ENCODE measurements at places on chromosomes 12 and 14.
A peak's percentile ranks its signal among the peaks of the same experiment; 100 is the strongest.

DNA sequence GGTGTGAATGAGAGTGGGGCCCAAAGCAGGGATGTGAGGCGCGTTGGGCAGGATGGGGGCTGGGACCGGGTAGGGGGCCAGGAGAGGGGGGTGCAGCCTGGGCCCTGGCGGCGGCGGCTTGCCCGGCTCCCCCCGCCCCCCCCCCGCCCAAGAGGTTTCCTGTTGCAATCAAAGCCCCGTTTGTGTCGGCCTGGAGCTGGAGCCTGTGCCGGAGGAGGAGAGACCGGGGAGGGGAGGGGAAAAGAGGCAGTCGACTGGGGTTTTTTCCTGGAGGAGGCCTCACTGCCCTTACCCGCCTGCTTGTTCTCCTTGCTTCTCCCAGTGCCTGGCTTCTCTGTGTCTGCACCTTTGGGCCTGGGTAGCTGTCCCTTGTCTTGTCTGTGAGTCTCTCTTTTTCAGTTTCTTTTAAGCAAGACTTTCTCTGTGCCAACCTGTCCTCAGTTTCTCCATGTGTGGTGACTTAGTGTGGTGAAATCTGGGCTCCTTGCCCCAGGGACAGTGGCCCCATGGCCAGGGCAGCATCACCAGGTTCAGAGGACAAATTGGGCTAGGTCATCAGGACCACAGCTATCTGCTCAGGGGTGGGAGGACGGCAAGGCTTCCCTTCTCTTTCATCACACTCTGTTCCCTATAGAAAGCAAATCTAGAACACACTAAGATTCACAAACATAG lies 8.5 kb downstream of the RARG start:
- peak; percentile 54 for DNase-seq

- DNase-seq: no peak
These were observed 107.9 kb upstream of the GZMB start for GRCh38 chr14:24741871-24742270.

DNA sequence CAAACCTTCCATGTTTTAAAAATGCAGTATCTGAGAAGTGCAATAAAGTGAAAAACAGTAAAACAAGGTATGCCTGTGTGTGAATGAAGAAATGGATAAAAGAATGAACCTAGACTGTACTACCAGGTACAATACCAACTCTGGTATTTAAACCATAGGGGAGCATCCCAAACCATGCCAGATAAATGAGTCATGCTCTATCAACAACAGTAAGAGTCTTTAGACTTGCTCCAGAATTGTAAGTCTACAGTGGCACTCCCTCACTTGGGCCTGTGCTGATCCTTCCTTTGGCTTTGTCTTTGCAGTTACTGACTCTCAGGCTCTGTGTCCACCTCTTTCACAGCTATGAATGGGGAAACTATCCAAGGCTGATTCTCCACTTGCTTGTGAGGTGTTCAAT lies 38.1 kb downstream of the BBS10 start:
- no peak for DNase-seq

- no peak for DNase-seq
These were observed 78.7 kb downstream of the PRICKLE1 start for GRCh38 chr12:42510823-42511222.

GRCh38 chr14:24398653-24399446 lies at the start of gene NYNRIN:
NYNRIN (plus strand) TSS chr14:24399003; CDS start chr14:24399247, 244 bp downstream.
- no peak for DNase-seq

GRCh38 chr12:20528208-20528607 lies 159.9 kb downstream of the PDE3A start:
- no peak for DNase-seq

- DNase-seq: no peak
These were observed 1701.5 kb upstream of the FLRT2 start for GRCh38 chr14:83828406-83828805.

- no peak for DNase-seq
These were observed 184.0 kb downstream of the ITPR2 start for GRCh38 chr12:26648999-26649398.

DNA sequence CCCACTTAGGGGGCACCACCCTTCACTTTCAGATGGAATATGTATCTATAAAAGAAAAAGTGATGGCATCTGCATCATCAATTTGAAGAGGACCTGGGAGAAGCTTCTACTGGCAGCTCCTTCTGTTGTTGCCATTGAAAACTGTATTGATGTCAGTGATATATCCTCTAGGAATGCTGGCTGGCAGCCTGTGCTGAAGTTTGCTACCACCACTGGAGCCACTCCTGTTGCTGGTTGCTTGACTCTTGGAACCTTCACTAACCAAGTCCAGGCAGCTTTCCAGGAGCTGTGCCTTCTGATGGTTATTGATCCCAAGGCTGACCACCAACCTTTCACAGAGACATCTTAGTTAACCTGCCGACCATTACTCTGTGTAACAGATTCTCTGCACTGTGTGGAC lies 44.7 kb downstream of the RIMKLB start:
- DNase-seq: no peak

DNA sequence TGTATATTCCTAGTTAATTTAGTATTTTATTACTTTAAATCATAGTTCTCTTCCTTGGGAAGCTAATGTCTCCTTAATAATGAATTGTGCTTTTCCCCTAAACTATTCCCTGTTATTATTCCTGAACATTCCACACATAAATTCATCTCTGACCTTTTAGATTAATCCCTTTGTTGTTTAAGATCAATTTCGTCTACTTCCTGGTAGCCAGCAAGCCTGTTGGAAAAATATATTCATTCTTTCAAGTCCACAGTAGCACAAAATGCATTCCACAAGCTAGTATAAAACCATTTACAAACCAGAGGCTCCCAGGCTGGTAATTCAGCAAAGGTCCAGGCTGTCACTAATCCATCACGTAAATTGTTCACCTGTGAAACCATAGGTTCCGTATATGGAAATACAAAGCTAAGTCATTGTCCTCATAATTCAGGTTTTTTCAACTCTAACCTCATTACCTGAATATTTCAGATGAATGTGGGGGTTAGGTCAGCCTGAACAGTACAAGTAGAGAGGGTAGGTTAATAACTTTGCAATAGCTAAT lies 232.7 kb downstream of the SEC23A start:
- no peak for DNase-seq

GRCh38 chr14:24958271-24958670 lies 91.7 kb downstream of the STXBP6 start:
- DNase-seq: no peak

DNA sequence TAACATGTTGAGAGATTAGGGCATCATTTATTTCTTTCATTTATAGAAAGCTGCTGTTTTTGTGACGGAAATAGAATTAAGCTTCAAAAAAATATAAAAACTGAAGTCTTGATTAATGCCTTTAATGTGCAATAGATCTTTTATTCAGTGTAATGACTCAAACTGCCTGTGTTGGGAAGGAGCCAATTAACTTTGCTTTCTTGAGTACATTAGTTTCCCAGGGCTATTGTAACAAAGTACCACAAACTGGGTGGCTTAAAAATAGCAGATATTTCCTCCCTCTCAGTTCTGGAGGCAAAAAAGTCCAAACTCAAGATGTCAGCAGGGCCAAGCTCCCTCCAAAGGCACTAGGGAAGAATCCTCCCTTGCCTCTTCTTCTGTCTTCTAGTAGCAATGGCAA lies 36.6 kb downstream of the EID3 start:
- DNase-seq: no peak

DNA sequence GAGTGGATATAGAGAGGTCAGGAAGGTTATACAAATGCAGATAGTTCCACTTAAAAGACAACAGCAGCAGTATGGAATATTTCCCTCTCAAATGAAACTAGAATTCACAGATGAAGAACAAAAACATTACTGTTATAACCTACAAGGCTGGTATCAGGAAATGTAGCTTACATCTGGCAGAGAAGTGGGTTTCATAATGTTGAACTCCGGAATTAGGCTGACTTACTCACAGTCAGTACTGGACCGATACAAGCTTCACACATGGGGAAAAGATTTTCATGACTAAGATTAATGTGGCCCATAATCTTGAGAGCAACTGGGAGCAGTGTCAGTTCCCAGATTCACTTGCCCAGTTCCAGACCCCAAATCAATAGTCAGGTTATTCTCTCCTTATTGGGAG lies 353.9 kb downstream of the DUSP6 start:
- DNase-seq: no peak

DNA sequence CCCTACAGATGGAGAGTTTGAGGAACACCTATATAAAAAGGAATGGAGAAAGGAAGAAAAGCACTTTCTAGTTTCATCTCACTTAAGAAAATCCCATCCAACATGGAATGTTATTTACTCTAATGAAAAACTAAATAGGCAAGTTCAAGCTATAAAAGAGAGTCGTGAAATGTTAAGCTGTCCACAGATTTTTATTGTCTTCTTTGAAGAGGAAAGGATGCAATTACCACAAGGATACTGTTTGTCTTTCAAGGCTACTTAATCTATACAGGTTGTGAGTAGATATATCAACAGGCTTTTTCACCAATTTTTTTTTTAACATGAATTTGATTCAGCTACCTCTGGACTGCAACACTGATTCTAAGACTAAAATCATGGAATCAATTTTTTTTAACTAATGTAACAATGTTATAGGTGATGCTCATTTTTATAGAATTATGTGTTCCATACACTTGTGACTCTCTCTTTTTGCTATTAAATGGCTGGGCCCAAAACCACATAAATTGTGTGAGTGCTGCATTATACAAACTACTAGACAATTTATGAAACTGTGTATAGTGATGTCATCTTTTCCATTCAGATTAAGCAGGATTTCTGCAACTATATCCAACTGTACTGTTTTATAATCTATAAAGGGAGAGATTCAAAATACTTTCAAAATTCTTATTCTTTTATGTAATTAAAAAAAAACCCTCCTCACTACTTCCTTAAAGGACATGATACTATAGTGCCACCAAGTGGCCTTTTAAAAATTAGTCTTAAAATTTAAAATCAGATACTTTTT lies 26.8 kb upstream of the BMAL2 start:
- no peak for DNase-seq

DNA sequence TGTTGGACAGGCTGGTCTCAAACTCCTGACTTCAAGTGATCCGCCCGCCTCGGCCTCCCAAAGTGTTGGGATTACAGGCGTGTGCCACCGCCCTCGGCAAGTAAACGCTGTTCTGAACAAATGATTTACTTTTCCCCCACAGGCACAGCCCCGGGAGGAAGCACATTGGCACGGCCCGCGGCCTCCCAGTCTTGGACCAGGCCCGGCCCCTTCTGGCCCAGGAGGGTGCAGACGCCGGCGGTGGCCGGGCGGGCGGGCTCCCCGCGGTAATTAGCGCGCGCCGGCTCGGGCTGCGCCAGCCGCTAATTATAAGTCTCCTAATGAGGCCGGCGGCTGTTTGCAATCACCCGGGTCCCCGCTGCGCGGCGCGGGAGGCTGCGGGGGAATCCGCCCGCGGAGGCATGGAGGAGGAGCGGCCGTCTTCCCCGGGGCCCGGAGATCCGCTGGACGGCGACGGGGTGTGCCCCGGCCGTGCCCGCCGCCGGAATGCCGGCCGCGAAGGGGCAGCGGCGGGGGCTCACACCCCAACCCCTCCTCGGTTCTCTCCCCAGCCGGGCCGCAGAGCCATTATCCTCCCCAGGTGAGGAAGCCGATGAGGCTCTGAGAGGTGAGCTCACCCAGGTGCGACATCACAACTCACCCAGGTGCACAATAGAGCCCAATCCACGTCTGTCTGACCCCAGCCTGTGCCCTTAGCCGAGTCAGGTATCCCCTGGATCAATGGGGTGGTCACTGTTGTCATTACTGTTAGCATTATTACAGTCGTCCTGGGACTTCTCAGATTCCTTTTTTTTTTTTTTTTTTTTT lies 3.3 kb upstream of the POP5 start:
- DNase-seq: no peak

DNA sequence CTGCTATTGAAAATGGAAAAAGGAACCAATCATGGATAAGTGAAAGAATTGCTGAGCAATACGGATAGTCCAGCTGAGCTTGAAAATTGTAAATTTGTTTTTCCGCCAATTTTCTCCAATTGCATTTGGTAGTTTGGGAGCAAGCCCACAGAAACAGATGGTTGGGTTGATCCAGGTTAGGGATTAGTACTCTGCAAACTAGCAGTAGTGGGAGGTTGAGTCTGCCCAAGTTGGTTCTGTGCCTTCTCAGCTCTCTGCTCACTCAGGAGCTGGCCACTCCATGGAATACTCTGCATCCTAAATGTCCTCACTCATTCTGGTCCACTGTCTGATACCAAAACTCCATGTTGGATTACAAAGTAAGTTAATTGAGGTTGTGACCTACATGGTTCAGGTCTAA lies 361.1 kb upstream of the ATP2B1 start:
- peak; percentile 40 for DNase-seq

- DNase-seq: no peak
These were observed 9.0 kb upstream of the YLPM1 start for GRCh38 chr14:74754157-74754556.

DNA sequence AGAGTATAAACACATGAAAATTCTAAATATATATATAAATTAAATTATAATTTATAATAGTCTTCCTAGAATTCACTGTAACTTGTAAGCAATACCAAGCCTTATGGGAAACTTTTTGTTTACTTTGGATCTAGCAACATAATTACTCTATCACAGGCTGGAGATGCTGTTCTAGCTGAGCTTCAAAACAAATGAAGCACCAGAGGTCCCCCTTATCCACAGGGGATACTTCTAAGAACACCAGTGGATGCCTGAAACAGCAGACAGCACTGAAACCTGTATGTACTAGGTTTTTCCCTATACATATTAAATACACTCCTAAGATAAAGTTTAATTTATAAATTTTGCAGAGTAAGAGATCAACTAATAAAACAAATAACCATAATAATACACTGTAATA lies 96.6 kb downstream of the CDK17 start:
- no peak for DNase-seq

- DNase-seq: no peak
These were observed 6.0 kb downstream of the SDS start for GRCh38 chr12:113397497-113398197.

GRCh38 chr12:27971121-27971489 lies 1.4 kb downstream of the PTHLH start:
- DNase-seq: no peak

GRCh38 chr14:21264025-21264801 lies 5.0 kb downstream of the HNRNPC start:
- DNase-seq: no peak

- no peak for DNase-seq
These were observed 11.0 kb upstream of the PLBD1 start for GRCh38 chr12:14578646-14579045.

- DNase-seq: no peak
These were observed 38.2 kb upstream of the CRADD start for GRCh38 chr12:93638954-93639353.

DNA sequence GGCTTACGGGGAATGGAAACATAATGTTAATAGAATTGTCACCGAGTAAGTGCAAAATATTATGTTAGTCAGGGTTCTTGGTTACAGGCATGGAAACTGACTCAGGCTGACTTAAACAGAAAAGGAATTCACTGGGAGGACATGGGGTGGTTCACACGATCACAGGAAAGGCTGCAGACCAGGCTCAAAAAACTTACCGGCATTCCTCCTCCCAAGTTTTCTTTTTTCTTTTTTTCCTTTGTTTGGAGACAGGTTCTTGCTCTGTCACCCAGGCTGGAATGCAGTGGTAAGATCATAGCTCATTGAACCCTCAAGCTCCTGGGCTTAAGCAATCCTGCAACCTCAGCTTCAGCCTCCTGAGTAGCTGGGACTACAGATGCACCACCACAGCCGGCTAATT lies 11.9 kb upstream of the UBE2N start:
- DNase-seq: no peak

DNA sequence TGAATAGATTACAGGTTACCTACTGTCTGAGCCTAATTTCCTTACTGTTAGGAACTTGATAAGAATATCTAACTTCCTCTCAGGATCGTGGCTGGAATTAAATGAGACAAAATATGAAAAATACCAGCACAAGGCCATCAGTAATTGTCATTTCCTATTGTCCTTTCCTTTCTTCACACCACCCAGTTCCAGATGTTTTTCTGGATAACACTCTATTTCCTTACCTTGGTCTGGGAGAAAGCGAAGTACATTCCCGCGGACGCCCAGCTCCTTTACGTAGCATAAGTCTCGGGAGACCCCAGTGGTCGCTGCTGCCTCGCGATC lies 376 bp downstream of the GDF3 start:
- DNase-seq: no peak
